ENCODE measurements at places on chromosomes 12 and 14.

DNA sequence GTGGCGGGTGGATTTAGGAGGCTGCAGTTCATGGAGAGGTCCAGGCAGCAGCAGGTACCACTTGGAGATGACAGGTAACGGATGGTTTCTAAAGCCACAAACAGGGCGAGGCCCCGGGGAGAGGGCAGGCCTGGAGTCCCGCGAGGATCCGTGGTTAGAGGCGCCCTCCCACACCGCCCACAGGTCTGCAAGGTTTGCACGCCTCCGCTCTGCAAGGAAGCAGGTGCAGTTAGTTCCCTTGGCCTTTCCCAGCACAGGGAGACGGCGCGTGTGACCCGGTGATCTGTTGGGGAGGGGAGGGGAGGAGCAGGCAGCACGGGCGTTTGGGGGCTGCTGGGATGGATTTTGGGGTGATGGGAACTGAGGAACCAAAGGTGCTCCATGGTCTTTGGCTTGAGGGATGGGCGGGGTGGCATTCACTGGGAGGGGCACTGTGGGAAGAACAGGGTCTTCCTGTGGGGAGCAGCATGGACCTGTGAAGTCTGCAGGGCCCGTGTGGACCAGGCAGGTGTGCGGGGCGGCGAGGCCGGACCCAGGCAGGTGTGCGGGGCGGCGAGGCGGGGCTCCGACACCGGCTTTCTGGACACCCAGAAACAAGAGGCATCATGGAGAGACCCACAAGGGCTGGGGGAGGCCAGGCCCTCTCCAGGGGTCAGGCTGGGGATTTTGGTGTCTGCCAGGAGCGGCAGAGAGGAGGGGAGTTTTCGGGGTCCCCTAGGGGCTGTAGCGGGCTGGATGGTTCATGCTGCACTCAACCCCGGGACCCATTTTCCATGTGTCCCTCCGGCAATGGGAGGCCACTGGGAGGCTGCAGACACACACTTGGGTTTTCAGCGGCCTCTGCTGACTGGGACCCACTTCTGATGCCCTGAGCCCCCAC is 29.1 kb downstream of the NOC4L start:
- no peak for DNase-seq

DNA sequence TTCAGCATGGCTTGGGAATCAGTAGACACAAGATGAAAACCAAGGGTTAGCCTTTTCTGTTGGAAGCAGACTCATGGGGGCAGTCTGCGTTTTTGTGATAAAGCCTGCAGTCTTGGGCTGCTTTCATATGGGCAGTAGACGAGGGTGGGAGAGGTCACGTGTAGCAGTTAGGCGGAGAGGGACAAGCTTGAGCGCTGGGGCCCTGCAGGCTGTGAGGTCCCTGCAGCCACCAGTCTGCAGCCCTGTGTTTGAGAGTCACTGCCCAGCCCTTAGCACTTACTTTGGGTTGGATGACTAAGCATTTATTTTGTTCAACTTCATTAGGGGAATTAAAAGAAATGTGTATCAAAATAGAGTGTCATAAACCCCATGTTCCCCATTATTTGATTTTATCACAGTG is 37.2 kb downstream of the EP400 start:
- no peak for DNase-seq

GRCh38 chr14:24960816-24961215 is 89.1 kb downstream of the STXBP6 start:
- no peak for DNase-seq

GRCh38 chr12:104138797-104139152 is 765 bp upstream of the NFYB start:
- no peak for DNase-seq

DNA sequence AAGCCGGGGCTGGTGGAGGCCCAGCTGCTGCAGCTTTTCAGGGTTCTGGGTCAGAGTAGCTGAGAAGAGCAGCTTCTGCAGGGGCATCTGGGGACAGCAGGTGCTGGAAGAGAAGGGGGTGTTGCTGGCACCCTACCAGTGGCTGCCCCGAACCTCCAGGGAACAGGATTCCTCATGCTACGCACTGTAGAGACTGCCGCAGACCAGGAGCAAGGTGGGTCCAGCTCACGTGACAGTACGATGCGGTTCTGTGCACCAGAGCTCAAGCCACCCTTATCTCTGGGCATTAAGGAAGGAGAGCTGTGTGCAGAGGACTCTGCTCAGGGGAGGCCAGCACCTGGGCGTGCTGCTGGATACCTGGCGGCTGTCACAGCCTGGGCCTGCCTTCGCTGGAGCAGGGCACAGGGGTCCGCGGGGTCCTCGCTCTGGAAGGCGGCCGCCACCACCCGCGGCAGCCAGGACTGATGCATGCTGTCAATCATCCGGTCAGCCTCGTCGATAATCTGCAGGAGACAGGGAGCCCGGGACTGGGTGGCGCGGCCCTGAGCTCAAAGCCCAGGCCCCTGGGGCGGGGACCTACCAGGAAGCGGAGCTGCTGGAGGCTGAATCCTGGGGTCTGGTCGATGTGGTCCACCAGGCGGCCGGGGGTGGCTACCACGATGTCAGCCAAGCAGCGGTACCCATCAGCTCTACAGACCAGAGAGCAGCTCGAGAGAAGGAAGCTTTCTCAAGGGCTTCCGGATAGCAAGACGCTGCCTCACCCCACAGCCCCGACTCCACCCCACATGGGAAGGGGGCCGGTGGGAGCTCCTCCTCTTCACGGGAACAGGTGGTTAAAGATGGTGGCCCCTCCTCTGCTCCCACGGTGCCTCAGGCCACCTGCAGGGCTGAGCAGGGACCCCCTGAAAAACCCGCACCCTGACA is 2.9 kb downstream of the DDX51 start:
- DNase-seq: no peak

- DNase-seq: no peak
Observed at GRCh38 chr12:22416801-22417200, 82.3 kb upstream of the ST8SIA1 start.

GRCh38 chr14:106276326-106277267 is 750.2 kb downstream of the TMEM121 start:
- no peak for DNase-seq

GRCh38 chr12:112973818-112974231 is 4.5 kb upstream of the OAS2 start:
- no peak for DNase-seq

Measured in kidney capillary endothelial cell (primary cell).